ENCODE measurements at places on chromosomes 13 and 19. TPM values are rescaled to one million over a fixed set of nuclear protein-coding genes. Genes with fewer than 3 reads are reported as not detected.

The GET3 gene
- 50.9 TPM for total RNA-seq

The SRRM5 gene
- 0.33 TPM for total RNA-seq

The DNAAF3 gene
- 0.34 TPM for total RNA-seq

The ZNF473 gene
- 8.5 TPM for total RNA-seq

The EHD2 gene
- 340 TPM for total RNA-seq

The ERICH6B gene
- not detected for total RNA-seq

The C19orf18 gene
- total RNA-seq: not detected

The CYP2B6 gene
- total RNA-seq: not detected

The URAD gene
- total RNA-seq: not detected

The EDNRB gene
- total RNA-seq: 99.8 TPM

The DMAC2 gene
- 24.6 TPM for total RNA-seq

The SPACA4 gene
- not detected for total RNA-seq

The CPB2 gene
- 0.34 TPM for total RNA-seq

The DIS3 gene
- 30.4 TPM for total RNA-seq

The TNNT1 gene
- not detected for total RNA-seq

The KLK11 gene
- total RNA-seq: not detected

All from subcutaneous adipose tissue (tissue), 4 donors.